CD4-positive, alpha-beta T cell treated with Interleukin-10 for 1 hour (primary cell): ENCODE measurements at places on chromosomes 16 and 17.

DNA sequence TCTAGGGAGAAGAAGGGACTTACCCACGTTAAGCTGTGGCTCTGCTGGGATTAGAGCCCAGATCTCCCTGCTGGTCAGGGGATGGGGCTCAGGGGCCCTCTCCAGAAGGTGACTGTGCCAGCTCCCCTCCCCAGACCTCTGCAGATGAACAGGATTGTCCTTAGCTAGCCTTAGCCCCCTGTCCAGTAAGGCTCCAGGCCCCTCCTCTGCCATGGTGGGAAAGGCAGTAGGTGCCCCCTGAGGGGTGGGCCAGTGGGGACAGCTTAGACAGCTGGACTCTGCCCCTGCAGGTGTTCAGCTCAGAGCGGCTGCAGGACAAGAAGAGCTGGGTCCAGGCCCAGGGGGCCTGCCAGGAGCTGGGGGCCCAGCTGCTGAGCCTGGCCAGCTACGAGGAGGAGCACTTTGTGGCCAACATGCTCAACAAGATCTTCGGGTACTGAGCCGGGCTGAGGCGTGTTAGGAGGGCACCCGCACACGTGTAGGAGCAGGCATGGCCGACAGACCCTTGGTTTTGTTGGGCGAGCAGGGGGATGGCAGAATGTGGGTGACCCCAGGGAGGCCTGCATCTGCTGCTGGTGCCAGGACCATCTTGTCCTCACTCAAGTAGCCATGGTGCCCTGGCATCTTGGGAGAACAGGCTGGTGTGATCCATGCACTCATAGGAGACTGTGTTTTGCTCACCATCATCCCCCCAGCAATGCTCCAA, 50.9 kb downstream of the MRC2 start:
- DNase-seq, result no peak

GRCh38 chr16:78092758-78093157, 6.7 kb upstream of the WWOX start:
- DNase-seq, result no peak

- DNase-seq, result no peak
These were observed 5.8 kb downstream of the LMF1 start for GRCh38 chr16:965036-965395.

DNA sequence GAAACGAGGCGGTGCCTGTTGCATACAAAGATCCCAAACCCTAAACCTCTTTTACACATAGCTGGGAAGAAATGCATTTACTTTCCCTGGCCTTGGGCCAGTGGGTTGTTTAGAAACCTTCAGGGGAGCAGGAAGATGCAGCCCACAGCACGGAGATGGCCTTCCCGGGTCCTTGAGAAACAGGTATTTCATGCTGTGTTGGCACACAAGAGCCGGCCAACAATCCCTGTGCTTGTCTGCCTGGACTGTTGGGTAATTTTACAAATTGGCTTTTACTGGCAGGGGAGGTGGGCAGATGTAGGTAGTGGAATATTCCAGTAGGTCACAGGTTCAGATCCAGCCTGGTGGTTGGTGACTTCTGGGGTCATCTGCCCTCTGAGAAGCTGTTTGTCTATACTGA, 148.0 kb downstream of the FOXL1 start:
- DNase-seq, result no peak

DNA sequence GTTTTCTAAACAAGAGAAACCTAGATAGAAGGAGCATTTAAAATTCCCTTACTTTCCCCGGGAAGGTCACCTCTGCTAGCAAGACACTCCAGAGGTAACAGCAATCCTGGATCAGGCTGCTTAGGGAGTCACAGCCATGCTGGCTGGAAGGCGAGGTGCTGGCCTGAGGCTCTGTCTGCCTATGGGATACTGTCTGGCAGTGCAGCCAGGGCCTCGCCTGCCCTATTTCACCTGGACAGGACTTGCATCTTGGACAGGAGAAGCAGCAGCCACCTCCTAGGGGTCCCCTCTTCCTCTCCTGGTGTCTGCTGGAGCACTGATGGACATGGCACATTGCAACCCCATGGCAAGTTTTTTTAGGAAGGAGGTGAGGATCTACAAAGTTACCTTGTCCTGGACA, 15.1 kb downstream of the FA2H start:
- DNase-seq, result no peak

- peak; percentile 65 for DNase-seq
These were observed 5.8 kb downstream of the ITGAM start for GRCh38 chr16:31265329-31266245.

- no peak for DNase-seq
These were observed 2.6 kb upstream of the KRTAP9-2 start for GRCh38 chr17:41223821-41224220.

DNA sequence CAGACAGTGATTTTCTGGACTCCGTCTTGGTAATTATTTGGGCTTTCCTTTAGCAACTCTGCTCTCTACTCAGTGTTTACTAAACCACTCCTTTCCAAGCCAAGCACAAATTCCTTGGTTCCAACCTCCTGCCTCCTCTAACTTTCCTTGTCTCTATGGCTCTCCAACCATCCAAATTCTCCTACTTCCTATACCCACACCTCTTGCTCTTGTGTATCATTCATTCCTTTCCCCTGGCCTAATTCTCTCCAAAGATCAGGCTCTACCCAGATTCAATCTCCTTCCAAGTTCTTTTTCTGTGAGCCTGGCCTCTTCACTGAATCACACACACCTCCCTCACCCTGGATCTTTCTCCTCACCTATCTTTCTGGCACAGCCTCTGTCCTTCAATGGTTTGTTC, 1.1 kb downstream of the NEURL4 start:
- no peak for DNase-seq

DNA sequence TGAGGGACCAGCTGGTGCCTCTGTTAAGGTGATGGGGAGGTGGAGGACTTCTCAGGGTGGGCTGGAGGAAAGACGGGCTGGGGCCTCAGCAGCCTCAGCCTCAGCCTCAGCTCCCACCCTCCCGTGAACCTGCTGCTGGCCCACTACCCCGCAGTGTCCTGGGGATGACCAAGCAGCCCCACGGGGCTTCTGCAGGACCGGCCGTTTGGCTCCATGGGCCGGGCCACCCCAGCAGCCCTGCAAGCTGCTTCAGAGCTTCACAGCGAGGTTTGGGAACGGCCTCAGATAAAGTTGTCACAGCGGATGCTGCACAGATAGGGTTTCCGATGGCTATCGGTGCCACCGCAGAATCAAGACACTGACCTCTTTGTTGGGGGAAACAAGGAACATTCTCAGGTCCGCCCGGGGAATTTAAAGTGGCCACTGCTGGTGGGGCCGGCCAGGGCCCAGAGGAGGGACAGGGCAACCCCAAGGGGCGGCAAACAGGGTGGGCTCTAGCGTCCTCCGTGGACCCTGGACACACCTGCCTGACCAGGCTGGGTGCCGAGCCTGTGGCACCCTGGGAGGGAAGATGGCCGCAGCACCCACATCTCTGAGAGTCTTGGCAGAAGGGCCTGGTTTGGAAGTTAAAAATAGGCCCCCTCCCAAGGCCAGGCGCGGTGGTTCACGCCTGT, 47.8 kb upstream of the ZC3H18 start:
- no peak for DNase-seq

DNA sequence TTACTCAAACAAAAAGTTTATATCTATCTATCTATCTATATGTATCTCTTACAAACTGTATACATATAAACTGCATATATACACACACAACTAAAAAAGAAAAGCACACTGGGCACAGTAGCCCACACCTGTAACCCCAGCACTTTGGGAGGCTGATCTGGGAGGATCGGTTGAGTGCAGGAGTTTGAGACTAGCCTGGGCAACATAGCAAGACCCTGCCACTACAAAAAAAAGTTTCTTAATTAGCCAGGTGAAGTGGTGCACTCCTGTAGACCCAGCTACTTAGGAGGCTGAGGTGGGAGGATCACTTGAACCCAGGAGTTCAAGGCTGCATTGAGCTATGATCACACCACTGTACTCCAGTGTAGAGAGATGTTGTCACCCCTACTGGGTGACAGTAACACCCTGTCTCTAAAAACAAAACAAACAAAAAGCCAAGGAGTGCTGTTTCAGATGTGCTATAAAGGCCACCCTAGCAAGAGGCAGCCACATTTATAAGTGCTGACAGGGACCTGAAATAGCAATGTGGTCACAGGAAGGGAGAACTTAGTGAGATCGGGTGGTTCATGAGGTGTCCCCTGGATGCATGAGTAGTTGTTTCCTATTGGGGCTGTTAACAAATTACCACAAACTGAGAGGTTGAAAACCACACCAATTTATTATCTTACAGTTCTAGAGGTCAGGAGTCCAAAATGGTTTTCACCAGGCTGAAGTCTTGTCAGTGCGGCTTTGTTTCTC, 4.8 kb downstream of the CD2BP2 start:
- DNase-seq, result peak; percentile 42

GRCh38 chr17:8018436-8018835, 16.0 kb downstream of the GUCY2D start:
- no peak for DNase-seq

DNA sequence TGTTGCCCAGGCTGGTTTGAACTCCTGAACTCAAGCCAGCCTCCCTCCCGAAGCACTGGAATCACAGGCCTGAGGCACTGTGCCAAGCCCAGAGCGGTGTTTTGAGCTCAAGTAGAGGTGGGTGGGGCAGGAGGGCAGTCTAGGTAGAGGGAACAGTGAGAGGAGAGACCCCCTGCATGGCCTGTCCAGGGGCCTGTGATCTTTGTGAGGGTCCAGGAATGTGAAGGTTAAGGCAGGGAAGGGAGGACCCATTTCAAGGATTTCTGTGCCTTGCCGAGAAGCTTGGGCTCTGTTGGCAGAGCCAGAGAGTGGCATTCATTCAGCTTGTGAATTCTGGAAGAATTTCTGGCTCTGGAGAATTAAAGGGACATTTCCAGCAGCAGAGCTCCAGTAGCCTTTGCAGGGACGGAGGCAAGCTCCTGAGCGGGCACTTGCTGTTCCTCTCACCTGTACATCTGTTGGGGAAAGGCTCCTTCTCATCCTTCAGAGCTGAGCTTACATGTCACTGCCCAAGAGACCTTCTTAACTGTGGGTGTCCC, 2.7 kb downstream of the WWOX start:
- DNase-seq, result no peak
